ENCODE measurements at places on chromosomes 11 and 22.

GRCh38 chr11:117724104-117724503, 72.9 kb downstream of the DSCAML1 start:
- DNase-seq, result no peak

- no peak for DNase-seq
Measured at GRCh38 chr11:9943386-9944110, 279.7 kb downstream of the SWAP70 start.

DNA sequence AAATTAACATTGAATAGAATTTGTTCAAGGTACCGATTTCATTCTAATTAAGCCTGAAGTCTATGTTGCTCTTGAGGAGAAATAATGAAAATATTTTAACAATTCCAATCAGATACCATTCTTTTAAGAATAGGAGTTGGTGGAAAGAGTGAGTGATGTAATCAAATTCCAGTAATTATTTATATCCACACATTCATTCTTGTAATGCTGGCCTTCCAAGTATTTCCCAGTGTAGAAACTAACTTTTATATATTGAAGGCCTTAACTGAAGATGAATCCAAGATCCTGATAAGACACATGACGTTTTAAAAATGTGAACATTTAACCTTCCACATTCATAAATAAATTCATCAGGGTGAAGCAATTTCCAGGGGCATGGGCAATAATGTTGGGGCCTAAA, 36.6 kb upstream of the PAX6 start:
- DNase-seq, result no peak

GRCh38 chr22:19088866-19089595, 33.2 kb downstream of the DGCR2 start:
- DNase-seq, result no peak

DNA sequence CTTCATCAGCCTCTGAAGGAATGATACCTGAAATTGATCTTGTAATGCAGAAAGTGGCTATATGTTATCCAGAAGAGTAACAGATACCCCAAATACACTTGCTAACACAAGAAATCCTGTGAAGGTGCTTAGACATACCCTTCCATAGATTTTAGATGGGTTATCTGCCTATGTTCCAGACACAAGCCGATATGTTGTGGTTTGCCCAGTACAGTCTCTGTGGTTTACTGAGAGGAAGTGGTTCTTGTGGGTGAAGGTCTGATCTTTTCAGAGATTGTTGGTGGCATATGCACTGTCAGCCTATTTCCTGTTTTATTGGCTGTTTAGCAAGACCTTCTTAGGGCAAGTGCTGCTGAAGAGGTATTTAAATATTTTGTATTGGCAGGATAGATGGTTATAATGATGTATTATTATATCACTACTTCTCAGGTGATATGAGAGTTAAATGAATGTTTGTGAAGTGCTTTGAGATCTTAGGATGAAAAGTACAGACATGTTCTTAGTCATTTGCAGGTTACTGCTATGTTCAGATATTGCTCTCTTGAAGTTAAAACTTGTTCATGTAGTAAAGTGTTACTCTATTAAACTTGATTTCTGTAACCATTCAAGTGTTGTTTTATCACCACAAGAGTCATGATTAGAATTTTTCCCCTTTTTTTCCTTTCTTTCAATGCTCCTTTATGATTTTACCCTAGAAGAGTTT, 8.2 kb downstream of the ARHGEF12 start:
- DNase-seq, result no peak

- no peak for DNase-seq
Measured at GRCh38 chr11:111562692-111563389, 22.3 kb downstream of the LAYN start.

DNA sequence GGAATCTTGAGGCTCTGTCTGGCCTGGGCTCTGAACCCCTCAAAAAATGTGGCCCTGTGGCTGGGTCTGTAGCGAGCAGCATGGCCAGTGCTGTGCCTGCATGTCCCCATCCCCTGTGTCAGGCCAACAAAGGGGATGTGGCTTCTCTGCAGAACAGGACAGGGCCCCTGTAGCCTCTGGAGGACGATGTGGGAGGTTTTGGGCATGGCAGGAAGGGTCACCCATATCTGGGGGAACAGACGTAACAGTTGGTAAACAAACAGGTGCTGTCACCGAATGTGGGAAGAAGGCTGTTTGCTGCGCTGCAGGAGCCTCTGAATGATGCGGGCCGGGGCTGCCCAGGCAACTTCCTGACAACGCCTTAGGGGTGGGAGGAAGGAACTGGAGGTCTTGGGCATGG, 35.0 kb downstream of the LRP5 start:
- DNase-seq, result no peak

DNA sequence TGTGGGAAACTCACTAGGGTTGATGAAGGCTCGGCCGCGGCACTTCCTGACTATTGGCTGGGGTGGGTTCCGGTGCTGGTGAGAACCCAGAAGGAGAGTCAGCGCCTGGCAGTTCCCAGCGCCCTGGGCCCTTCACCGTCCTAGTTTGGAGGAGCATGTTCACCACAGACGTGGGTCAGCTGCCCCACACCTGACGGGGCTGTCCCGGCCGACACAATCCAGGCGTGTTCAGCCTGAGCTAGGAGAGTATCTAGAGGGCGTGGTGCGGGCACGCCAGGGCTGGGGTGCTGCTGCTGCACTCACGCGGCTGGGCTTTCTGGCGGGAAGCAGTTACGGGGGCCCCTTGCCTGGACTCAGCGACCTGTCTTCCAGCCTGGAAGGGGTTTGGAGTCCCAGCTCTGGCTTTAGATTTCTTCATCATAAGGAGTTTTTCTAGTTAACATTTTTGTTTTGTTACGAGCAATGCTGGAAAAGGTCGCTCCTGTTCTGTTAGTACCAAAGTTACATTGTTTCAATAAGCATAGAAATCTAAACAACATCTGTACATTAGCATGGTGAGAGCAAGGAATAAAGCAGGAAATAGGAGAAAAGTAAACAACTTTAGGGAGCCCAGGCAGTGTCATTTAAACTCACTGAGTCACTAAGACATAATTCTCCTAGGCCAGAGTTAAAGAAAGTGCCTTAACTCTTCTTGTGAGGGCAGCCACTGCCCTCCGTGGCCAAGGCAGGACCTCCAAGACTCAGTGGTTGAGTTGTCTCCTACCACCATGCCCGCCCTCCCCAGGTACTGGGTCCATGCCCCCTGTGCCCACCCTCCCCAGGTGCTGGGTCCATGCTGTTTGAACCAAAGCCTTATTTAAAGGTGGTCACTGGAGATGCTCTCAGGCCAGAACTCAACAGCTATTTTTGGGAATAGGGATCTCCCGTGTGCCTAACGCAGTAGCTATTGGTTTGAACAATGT, 12.1 kb upstream of the ADORA2A start:
- no peak for DNase-seq

DNA sequence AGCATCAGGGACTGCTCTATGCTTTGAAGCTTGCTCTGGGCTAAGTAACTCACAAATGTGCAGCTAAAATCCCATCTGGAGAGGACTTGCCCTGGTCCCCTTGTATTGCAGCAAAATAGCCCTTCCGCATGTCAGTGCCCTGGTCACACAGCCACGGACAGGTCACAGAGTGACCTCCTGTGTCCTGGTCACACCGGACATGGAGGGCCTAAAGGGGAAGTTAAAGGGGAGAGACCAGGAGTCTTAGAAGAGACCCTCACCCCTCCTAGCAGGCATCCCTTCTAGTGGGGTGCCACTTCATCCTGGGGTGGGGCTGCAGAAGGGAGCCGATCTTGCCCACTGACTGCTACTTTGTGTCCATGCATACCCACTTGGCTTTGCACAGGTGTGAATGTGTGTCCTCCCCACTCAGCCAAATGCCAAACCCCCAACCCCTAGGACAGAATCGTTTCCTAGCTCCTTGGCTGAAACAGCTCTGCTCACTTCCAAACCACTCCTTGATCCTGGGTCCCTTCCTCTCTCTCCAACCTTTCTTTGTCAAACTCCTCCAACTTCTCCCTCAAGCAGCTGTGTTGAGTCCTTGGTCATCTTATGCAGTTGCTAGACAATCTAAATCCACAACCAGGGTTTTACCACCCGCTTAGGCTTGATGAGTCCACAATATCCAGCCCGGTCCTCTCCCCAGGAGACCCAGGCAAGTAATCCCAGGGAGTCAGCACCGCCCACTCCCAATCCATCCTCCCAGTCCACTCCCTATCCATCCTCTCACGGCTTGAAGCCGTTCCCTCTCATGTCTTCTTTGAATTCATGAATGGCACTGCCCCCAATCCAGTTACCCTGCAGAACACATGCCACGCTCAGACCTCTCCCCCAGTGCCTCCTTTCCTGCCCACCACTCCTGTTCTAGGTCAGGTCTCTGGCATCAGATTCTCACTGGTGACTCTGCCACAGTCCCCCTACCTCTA, 3.3 kb upstream of the FXYD6 start:
- no peak for DNase-seq

- no peak for DNase-seq
Measured at GRCh38 chr11:30487200-30487898, 98.8 kb downstream of the MPPED2 start.

- no peak for DNase-seq
Measured at GRCh38 chr11:62146476-62147200, 22.8 kb downstream of the INCENP start.

DNA sequence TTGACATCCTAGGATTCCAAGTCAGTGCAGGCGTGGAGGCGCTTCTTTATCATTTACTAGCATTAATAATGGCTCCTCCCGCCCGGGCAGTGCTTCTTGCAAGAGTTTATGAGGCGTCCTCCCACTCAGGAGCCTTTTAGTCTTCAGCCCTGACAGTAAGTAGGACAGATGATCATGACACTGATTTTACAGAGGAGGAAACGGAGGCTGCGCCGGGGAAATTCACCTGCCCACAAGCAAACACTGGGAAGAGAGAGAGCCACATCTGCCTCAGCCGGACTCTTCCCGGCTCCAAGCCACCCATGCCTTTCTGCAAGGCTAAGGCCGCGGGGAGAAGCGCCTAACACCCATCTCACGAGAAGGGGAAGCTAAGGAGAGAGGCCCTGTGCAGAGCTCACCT, 35.9 kb downstream of the KIAA0930 start:
- no peak for DNase-seq

DNA sequence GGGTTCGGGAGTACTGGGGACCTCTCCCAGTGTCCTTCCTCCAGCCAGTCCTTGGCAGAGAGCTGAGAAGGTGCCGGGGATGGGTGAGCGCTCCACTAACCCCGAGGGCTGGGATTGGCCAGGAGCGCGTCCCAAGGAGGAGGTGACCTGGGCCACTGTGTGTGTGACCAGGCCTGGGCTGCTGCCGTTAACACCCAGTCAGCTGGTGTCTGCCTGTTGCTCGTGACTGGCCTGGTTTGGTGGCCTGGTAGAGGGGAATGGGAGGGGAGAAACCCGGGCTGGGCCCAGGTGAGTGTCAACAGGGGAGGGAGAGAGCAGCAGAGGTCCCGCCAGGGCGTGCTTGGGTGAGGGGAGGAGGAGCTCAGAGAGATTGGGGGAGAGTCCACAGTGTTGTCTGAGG, 29.9 kb upstream of the GRAMD4 start:
- no peak for DNase-seq

- no peak for DNase-seq
Measured at GRCh38 chr11:11898648-11899047, 56.9 kb downstream of the USP47 start.

GRCh38 chr11:124483422-124483821, 37.9 kb upstream of the OR8B8 start:
- no peak for DNase-seq

GRCh38 chr11:79447038-79447786, 6.4 kb upstream of the TENM4 start:
- no peak for DNase-seq

DNA sequence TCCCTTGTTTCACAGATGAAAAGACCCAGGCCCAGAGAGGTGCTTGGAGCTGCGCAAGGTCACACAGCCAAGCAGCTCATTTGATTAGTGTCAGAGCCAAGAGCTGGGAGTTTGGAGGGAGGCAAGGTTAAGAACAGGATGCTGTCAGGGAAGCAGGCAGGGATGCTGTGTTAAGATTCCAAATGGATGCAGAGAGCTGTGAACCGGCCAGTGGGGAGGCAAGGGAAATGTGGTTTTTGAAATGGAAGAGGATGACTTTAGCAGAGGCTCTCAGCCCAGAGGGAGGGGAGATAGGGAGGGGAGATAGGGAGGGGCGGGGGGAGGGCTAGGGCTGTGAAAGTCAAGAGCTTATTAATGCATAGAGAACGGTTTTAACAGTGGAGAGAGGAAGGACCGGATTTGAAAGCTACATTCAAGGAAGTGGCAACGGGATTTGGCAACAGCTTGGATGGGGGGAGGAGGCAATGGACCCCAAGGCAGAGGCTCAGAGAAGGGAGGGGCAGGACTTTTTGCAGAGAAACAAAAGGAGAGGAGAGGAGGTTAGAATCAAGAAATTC, 13.0 kb downstream of the RTN4RL2 start:
- DNase-seq, result no peak
